Adipocyte (in vitro differentiated cells): ENCODE measurements at places on chromosomes 2 and 18.

DNA sequence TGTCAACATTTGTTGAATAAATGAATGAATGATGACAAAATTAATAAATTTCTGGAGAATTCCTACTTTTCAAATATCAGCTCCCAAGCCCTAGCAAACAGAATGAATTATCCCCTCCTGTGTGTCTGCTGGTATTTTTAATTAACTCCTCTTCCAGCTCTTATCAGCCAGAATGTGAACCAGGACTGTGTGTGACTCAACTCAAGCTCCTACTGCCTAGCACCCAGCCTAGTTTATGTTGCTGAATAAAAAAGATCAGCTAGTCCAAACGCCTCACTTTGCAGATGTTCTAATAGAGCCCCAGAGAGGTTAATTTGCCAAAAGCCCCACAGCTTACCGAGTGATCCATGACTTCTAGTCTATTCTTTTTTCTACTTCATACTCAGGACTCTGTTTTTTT is 50.3 kb downstream of the RABL2A start:
- no peak for DNase-seq

DNA sequence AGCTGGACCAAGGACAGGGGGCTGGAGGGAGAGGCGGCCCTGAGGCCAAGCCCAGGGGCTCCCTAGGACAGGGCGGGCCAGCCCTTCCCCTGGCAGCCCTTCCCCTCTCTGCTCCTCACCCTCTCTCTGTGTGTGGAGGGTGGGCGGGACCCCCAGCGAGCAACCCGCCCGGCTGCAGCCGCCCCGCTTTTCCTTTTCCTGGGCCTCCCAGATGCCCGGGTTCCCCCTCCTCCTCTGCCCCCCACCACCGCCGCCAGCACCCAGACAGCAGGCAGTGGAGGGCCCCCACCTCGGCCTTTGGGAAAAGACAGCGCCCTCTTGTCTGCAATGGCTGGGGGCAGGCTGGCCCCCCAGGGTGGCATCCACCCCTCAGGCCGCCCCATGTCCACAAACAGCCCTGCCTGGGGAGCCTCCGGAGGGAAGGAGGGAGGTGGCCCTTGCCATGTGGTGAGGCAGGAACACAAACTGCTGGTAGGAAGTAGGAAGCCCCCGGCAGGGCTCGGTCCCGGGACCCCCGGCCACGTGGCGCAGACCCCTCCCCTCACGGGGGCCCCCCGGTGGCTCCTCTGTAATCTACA is 135.1 kb upstream of the CTDP1 start:
- no peak for DNase-seq

DNA sequence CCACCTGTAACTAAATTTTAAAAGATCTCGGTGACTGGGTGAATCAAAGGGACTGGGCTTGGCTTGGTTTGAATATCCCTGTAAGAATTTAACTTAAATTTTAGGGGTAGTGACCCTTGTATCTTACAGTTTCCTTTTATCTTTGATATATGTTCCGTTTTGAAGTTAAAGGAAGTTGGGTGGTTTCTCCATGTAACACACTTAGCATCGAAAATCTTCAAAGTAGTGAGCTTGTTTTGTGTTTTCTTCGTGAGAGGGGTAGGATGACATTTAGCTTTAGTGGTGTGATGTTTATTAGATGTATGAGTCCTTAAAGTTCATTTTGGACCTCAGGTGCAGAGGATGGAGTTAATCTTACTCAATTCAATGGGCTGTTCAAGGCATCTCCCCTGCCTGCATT is 1.6 kb downstream of the WDR7 start:
- no peak for DNase-seq

GRCh38 chr2:189702071-189702470 is 27.6 kb downstream of the ANKAR start:
- DNase-seq: no peak

DNA sequence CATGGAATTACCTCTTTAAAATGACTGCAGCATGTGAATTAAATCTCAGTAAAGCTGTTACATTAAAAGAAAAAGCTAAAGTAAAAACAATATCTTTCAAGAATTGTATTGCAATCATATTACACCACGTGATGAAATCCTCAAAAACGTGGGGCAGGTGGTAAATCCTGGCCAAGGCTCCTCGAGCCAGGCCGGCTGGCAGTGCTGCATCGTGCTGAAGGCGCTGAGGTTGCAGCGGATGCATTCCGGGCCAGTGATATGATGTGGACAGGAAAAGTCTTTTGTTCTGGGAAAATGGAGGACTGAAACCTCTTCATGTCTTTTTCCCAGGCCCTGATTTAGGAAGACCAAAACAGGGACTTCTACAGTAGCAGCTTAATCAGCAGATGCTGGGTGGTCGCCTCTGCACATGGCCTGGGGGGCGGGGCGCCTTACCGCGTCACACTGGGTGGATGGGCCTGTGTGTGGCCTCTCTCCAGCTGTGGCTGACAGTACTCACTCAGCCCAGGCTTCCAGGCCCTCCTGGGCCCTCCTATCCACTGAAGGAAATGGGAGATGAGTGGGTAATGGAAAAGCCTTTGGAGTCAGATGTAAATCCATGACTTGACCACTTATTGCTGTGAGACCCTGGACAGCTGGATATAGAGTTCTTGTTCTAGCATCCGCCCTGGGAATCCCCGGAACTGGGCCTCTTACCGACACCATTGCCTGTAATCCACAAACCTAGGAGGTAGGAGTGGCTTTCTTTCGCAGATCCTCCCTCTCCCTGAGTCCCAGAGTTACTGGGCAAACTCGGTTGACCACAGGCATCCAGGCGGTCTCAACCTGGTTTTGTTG is 45.1 kb downstream of the PROC start:
- DNase-seq: no peak

DNA sequence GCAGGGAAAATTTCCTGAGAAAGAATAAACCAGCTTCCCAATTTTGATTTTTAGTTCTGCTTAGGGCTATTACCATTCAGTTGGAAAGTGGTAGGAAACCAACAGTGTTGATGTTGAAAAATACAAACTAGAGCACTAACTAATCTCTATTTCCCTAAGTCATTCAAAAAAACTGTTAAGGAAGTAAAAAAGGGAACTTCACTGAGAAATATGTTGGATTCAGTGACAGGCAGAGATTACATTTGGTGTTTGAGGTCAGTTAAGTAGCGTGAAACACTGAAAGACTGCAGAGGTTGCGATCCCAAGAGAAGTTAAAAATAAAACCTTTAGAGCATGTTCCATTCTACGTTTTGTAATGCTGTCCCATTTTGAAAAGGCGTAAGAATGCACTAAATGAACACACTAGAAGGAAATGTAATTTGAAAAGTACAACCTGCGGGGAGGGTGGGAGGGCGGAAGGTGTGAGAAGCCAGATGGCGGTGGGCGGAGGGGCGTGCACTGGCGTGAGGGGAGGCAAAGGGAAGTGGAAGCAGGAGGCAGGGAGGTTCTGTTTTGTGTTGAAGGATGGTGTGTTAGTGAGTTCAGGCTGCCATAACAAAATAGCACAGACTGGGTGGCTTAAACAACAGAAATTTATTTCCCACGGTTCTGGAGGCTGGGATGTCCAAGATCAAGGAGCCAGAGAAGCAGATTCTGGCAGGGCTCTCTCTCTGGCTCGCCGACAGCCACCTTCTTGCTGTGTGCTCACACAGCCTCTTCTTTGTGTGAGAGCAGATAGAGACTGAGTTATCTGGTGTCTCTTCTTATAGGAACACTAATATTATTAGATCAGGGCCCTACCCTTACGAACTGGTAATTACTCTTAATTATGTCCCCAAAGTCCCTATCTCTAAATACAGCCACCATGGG is 94.3 kb upstream of the KCTD1 start:
- DNase-seq: no peak

DNA sequence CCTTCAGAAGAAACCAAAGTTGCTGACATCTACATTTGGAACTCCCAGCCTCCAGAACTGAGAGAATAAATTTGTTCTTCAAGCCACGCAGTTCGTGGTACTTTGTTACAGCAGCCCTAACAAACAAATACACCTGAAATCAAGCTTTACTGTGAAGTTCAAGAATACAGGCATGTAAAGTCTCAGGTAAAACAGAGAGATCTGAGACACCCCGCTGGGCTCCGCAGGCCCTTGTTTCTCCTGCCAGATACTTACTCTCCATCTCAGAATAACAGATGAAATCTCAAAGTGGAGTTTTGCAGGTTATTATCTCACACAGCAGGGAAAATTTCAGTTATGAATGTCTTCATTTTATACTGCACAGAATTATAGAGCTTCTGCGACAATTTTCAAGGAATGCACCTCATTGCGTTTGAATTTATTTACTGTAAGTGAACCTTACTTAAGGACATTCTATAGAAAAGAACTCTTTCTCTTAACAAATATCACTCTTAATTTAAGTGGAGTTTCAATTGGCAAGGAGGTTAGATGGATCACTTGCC is 492.4 kb upstream of the LRATD1 start:
- no peak for DNase-seq
